ENCODE measurements at places on chromosomes 6 and 20.

DNA sequence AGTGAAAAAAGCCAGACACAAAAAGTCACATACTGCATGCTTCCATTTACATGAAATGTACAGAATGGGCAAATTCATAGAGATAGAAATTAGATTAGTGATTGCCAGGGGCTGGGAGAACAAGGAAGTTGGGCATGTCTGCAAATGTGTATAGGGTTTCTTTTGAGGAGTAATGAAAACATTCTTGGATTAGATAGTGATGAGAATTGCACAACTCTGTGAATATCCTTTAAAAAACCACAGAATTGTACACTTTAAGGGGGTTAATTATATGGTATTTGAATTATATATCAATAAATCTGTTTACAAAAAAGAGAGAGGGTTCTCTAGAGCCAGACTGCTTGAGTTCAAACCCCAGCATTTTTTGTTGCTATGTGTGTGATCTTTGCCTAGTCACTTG, 188.1 kb downstream of the CDC5L start:
- DNase-seq: no peak

DNA sequence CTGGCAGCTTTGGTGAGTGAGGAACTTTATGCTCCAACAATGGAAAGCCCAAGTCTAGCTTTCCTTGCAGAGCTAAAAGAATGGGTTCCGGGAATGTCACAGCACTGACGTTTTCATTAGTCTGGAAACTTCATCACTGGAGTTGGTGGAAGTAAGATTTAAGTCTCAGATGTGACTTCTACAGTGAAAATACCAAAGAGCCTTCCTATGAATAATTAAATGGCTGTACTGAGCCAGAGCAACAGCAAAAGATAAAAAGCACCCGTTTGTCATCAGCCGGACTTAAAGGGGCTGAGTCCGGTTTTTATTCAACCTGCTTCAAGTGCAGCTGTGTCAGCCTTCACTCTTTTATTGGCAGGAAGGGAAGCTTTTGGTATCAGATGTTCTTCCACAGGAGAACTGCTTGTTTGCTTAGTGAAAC, 46.5 kb upstream of the SHLD1 start:
- DNase-seq: no peak

GRCh38 chr6:34459899-34460593, 5.8 kb upstream of the PACSIN1 start:
- DNase-seq: peak; percentile 66

DNA sequence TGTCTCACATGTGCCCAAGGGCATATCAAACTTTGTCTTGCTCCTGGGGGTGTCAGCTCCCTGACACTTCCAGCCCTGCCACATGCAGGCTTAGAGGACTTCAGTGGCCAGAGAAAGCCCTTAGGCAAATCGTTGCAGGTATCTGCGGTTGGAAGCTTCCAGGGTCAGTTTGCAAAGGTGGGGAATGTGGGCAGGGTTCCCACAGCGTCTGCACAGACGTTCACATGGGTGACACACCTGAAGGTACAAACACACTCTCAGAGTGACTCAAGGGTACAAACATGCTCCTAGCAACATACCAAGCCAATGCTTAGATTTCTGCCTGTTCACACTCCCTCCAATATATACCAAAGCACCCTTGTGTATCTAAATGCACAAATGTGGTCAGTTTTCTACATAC, 30.0 kb downstream of the VSTM2L start:
- DNase-seq: no peak

- DNase-seq: no peak
Observed at GRCh38 chr20:49614338-49615050, 46.6 kb upstream of the PTGIS start.

DNA sequence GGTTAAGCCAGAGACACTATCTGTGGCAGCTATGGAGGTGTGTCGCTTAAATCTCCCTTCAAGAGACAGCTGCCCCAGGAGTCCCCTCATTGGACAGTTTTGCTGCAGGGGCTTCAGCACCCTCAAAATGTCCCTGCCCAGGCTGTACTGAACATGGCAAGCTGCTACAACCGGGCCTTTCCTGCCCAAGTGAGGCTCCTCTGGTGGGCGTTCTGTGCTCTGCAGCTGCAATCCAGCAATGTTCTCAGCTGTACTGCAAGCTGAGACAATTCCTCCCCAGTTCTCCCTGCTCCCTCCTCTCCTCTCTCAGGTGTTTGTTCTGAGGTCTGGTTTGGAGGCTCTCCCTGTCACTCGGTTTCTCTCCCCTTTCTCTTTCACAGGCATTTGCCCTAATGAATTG, 190.8 kb upstream of the LAMP5 start:
- no peak for DNase-seq

DNA sequence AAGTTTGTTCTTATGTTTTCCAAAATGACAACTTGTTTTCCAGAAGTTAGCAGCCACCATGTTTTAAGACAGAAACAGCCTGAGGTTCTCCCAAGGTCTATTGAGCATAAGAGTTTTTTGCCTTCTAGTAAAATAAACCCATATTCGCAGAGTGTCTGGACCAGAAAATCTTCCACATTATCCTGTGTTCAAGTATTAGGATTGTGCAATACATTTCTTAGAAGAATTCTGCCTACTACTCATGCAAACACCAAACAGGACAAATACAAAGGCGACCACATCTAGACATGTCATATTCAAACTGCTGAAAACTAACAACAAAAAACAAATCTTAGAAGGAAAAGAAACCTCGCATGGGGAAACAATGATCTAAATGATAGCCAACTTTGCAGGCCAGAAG, 145.4 kb upstream of the AHI1 start:
- no peak for DNase-seq

DNA sequence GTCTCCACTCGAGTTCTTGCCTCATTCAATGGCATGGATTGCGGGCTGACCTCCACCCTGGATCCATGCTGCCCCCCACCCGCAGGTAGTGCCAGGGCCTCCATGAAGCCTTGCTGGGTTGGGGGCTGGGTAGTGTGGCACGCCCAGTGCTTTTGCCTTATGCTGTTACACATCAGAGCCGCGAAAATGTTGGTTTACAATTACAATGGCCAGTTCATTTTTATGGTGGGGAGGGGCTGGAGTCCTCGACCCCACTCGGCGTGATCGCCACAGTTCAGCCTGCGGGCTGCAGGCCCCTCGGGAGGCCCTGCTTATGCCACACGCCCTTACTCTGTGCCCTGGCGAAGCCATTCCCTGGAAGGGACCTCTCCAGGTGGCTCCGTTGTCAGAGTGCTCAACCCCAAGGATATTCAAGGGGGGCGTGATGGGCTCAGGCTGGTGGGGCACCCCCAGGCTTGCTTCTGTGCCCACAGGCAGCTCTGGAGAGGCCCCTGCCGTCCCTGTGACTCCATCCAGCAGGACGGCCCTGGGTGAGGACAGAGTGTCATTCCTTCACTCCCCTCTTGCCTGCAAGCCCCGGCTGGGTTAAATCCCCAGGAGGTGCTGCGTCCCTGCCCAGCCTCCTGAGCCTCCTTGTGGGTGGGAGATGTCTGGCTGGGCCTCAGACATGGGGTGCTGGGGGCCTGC, 14.8 kb downstream of the ITPA start:
- DNase-seq: no peak

DNA sequence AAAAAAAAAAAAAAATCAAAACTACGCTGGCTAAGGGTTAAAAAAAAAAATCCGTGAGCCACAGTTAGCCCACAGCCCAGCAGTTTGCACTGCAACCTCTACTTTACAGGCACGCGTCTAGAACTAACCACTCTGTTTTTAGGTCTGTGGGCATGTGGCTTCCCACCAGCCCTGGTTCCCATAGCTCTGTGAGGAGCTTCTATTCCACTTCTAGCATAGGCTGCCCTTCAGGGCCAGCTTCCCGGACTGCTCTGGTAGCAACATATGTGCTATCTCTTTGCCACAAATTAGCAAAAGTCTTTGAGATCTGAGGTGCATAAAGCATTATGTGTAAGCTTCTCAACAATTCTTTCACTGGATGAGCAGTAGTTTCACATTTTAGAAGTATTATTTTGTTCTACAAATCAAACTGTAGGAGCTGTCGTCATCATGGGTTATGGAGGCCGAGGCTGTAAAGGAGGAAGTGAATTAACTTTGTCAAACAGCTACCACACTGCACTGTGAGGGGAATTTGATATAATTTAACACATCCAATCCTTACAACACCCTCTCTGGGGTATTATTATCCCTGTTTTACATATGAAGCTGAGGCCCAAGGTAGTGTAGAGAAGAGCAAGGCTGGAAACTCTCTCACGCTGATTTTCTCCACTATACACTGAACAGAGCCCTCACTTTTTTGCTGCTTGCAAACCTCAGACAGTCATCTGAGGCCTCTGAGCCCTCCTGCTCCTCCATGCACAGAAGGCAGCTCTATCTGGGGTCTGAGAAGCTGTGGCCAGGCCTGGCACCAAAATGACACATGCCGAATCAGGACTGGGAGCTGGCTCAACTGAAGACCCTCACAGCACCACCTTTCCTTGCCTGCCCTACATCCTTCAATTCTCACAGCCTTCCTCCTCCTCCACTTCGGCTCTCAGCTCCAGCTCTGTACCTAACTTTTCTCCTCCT, 35.4 kb downstream of the MAN1A1 start:
- DNase-seq: peak; percentile 60

DNA sequence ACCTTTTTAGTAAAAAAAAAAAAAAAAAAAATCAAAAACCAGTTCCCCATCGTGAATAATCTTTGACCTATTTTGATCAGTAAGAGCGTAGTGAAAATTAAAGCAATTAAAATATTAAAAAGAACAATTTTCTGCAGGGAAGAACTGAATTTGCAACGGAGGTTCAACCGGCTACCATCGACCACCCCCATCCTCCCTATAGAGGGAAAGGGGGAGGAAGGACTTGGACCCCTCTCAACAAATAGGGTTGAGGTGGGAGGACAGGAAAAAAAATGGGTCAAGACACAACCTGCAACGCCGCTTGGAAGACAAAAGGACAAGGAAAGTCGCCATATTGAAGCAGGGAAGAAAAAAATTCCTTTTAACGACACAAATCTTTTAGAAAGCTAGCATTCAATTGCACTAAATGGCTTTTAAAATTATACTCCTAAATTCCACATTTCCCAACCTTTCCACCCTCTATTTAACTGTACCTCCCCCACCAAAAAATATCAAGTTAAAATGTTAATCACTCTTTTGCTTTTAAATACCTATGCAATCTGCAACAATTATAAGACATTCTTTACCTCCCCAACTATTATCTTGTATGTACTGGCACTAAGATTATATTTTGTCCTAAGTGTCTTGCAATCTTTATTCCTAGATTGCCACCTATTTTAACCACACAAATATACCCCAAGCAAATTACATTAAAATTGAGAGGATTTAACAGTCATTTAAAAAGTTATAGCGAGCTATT, 1.7 kb downstream of the PPP1R10 start:
- DNase-seq: peak; percentile 70

DNA sequence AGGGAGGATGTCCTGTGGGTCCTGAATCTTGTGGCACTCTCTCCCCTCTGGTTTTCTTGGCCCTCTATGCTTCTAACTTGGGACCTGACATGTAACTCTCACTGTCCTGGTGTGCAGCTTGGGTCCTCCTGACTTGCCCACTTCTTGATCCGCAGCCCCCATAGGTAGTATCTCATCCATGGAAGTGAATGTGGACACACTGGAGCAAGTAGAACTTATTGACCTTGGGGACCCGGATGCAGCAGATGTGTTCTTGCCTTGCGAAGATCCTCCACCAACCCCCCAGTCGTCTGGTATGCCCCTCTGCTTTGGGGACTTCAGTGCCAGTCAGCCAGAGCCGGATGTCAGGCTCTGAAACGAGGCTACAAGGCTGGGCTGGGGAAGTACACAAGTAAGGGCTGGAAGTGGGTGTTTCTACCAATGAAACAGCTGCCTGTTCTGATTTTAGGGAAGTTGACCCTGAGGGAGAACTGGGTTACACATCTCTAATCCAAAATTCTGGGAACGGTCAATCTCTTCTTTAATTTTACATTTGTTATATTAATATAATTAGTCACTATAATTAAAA, 641 bp downstream of the DBNDD2 start:
- DNase-seq: no peak

GRCh38 chr20:19370076-19371075, 157.9 kb downstream of the SLC24A3 start:
- no peak for DNase-seq

DNA sequence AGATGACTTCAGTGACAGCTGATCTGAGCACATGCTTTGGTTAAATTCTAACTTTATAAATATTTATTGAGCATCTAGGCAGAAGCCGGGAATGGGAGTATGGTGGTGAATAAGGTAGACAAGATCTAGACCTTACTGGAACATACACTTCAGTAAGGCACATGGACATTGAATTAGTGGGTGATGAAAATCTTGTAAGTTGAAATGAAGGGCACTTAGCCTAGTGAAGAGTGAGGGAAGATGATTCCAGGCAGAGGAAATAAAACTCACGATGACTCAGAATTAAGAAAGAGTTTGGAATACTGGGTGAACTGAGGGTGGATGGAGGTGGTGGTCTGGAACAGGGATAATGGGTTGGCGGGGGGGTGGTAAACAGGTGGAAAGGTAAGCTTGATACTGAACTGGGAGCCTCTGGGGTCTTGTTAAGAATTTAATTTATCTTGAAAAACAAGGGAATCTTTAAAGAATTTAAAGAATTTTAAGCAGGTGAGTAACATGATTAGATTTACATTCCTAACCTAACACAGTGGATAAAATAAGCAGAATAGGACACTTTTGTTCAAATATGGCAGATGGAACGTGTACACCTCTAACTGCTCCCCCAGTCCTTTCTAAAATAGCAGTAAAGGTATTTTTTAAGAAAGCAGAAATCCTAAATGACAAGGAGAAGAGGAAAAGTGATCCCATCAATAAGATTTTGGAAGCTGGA, 75.2 kb upstream of the ARHGAP18 start:
- DNase-seq: no peak

DNA sequence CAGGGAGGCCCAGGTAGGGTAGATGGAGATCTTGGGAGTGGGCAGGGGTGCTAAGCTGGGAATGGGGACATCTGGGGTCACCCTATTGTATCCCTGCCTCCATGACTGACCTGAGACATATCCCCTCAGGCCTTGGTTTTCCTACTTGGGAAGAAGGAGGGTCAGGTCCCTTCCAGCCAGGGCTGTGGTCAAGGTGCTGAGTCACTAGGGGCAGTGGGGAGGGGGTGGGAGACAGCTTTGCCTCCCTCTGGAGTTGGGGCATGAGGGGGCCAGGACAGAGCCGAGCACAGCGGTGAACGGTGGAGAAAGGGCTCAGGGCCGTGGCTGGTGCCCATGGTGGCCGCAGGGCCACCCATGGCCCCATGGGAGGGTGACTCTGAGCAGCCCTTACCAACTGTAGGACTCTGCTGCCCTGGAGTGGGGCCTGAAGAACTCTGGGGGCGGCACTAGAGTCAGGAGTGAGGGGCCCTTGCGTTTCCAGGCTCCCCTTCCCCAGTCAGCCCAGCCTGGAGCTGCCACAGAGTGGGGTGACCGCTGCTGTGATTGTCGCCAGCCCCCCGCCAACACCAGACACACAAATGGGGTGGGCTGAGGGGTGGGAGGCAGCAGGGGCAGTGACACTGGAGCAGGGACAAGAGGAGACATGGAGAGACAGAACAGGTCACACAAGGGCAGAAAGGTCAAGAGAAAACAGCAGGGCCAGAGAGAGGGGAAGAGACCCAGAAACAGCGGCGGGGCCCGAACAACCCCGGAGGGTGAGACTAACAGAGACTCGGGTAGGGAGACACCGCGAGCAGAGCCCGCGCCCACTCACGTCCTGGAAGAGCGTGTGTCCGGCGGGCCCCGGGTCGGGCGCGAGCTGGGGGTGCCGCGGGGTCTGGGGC, 576 bp downstream of the NECAB3 start:
- no peak for DNase-seq

- DNase-seq: peak; percentile 54
Observed at GRCh38 chr6:131914967-131915751, 36.0 kb downstream of the CCN2 start.

Measured in CD4-positive, alpha-beta T cell treated with Interleukin-21 for 1 hour (primary cell).